ENCODE measurements at places on chromosomes 3 and 15. TPM values are rescaled to one million over a fixed set of nuclear protein-coding genes. Genes with fewer than 3 reads are reported as not detected.

Gene TRPM1
- not detected for total RNA-seq

DNA sequence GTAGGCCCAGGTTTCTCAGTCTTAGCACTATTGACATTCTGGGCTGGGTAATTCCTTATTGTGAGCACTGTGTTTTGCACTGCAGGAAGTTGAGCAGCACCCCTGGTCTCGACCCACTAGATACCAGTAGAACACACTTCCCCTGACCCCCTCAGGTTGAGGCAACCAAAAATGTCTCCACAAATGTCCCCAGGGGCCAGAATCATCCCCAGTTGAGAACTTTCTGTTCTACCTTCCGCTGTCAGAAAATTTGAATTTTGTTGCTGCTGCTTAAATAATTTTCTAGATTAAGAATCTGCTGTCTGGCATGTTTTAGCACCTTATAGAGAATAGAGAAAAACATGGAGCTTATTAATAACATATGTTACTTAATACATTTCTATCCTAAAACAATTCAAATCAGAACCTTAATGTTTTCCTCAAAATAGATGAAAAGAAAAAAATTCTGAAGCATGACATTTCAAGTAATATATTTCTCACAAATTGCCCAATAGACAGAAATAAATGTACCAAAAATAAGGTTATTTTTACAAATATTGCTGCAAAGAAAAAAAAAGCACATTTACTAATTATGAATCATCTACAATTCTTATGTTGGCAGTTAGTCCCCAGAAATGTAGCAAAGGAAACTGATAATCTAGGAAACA lies 13.2 kb upstream of the THRB start:
- peaks cover 9% of the 10 kb centered on the region for H3K4me1 ChIP-seq
- no peaks in the 10 kb centered on the region for H3K27me3 ChIP-seq
- no peak for DNase-seq
- H3K36me3 ChIP-seq = no peaks in the 10 kb centered on the region
- H3K4me3 ChIP-seq = no peak overlapping the region
- no peak overlapping the region for H3K27ac ChIP-seq

DNA sequence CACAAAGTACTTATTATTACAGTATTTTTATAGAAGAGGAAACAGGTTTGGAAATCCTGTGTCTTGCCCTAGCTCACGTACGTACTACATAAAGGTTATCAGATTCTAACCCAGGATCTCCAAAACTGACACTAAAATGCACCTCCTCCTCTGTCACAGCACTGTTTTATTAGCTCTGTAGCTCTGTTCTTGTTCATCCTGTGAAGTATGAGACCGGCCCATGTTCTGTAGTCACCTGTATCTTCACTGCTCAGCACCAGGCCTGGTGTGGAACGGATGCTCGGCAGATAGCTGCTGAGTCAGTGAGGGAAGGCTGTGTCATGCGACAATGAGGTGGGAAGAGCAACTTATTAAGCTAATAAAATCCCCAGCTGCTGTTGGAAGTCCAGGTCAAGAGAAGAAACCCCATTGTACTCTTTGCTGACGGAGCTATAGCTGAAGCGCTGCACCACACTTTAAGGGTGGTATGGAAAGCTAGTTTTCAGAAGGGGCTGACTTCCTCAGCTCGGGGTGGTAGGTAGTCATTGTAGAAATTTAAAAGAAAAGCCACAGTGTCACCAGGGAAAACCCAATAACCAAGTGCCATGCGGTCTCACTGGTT lies 22.8 kb downstream of the BCL2A1 start:
- peaks cover 8% of the 10 kb centered on the region for H3K27me3 ChIP-seq
- H3K4me1 ChIP-seq = no peaks in the 10 kb centered on the region
- no peaks in the 10 kb centered on the region for H3K36me3 ChIP-seq
- no peak overlapping the region for H3K27ac ChIP-seq
- no peak for DNase-seq

Gene CD276
- total RNA-seq = 39.1 TPM

GRCh38 chr3:36893826-36894225 lies 51.0 kb downstream of the TRANK1 start:
- H3K4me1 ChIP-seq = peaks cover 13% of the 10 kb centered on the region
- H3K36me3 ChIP-seq = peaks cover 33% of the 10 kb centered on the region
- no peak overlapping the region for H3K4me3 ChIP-seq
- DNase-seq = peak; percentile 50
- no peak overlapping the region for H3K27ac ChIP-seq

Gene GOLGA6D
- total RNA-seq = not detected

Gene MORC1
- not detected for total RNA-seq

Gene WDR93
- 0.17 TPM for total RNA-seq

DNA sequence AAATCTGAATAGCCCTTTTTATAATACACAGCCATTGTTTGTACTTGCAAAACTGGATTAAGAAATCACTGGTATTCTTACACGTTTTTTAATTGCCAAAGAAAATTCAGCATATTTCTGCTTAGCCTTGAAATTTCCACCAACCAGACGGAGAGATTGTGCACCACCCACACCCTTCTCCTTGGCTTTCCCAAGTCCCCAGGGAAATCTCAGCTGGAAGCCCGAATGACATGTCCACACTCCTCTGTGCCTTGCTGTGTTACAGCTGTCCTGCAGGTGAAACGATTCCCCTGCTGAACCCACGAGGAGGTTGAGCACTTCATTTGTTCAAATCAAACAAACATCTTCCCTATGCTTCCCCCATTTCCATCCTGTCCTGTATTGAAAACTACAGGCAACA lies 49.6 kb upstream of the PPARG start:
- peaks cover 13% of the 10 kb centered on the region for H3K4me1 ChIP-seq
- no peaks in the 10 kb centered on the region for H3K27me3 ChIP-seq
- DNase-seq = no peak
- H3K27ac ChIP-seq = no peak overlapping the region
- no peak overlapping the region for H3K4me3 ChIP-seq

DNA sequence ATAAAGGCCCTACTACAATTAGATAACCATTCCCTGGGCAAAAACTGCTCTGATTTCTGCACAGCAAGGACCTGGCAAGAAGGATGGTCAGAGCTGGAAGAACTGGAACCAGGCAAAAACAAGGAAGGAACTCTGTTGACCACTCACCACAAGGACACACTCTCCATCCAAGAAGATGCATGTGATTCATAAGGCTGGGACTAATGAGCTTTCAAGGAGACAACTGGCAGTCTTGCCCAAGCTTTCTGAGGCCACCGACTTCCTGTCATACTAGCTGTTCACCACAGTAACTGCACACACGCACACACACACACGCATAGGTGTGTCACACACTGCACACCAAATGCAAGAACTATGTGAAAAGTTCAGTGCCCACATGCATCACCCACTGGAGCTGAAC lies 256.6 kb downstream of the OCA2 start:
- no peak overlapping the region for H3K4me3 ChIP-seq
- H3K27ac ChIP-seq = no peak overlapping the region
- H3K4me1 ChIP-seq = no peaks in the 10 kb centered on the region
- peak; percentile 84 for DNase-seq
- no peaks in the 10 kb centered on the region for H3K27me3 ChIP-seq
- no peaks in the 10 kb centered on the region for H3K36me3 ChIP-seq

DNA sequence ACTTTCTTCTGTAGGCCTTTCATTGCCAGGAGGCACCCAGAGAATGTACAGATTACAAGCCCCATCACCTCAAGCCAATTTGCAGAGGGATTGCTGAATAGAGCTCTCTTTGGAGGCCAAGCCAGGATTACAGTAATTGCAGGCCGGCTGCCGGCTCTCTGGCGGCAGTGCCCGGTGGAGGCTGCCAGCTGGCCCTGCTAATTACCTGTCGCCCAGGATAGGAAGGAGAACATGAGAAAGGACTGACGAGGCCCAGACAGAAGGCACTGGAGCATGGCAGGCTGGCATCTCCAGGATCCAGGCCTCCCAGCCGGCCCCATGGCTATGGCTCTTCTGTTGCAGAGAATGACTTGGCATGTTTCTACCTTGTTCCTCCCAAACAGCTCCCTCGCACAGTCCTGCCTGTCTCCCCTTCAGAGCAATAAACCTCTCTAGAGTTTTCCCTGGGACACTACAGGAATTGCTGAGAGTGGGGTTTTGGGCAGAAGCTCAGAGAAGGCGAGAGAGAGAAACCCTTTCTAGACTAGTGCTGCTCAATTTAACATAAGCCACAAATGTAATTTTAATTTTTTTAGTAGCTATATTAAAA lies 273.6 kb upstream of the PROK2 start:
- H3K27me3 ChIP-seq = no peaks in the 10 kb centered on the region
- no peak overlapping the region for H3K27ac ChIP-seq
- peaks cover 20% of the 10 kb centered on the region for H3K4me1 ChIP-seq
- H3K36me3 ChIP-seq = no peaks in the 10 kb centered on the region
- no peak for DNase-seq

GRCh38 chr3:146883288-146883687 lies 278.1 kb upstream of the PLSCR5 start:
- DNase-seq = no peak
- no peaks in the 10 kb centered on the region for H3K36me3 ChIP-seq
- H3K27me3 ChIP-seq = no peaks in the 10 kb centered on the region
- H3K4me3 ChIP-seq = no peak overlapping the region
- no peak overlapping the region for H3K27ac ChIP-seq

GRCh38 chr3:124545891-124546290 lies 184.4 kb upstream of the UMPS start:
- no peak overlapping the region for H3K4me3 ChIP-seq
- no peaks in the 10 kb centered on the region for H3K4me1 ChIP-seq
- H3K36me3 ChIP-seq = no peaks in the 10 kb centered on the region
- no peaks in the 10 kb centered on the region for H3K27me3 ChIP-seq

Gene NT5DC2
- 83.9 TPM for total RNA-seq

GRCh38 chr3:143895805-143896204 lies 47.5 kb upstream of the SLC9A9 start:
- peaks cover 10% of the 10 kb centered on the region for H3K4me1 ChIP-seq
- no peaks in the 10 kb centered on the region for H3K36me3 ChIP-seq
- H3K27ac ChIP-seq = no peak overlapping the region
- H3K4me3 ChIP-seq = no peak overlapping the region
- no peaks in the 10 kb centered on the region for H3K27me3 ChIP-seq

DNA sequence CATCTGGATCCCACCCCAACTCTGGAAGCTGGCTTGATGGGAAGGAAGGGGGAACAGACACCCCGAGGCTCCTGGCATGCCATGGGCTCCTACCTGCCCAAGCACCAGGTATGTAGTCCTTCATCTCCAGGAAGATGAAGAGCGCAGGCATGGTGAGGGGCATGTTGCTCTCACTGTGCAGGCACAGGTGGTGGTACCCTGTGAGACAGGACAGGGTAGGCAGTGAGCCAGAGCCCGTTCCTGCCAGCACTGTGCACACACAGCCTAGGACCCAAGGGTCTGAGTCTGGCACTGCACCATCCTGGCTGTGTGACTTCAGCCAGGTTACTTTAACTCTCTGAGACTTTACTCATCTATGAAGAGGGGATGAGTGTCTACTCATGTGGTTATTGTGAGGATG lies 9.4 kb upstream of the ANKRD63 start:
- H3K36me3 ChIP-seq = no peaks in the 10 kb centered on the region
- H3K27me3 ChIP-seq = peaks cover 1% of the 10 kb centered on the region
- H3K4me3 ChIP-seq = no peak overlapping the region
- H3K27ac ChIP-seq = no peak overlapping the region

- H3K27ac ChIP-seq = no peak overlapping the region
- H3K27me3 ChIP-seq = no peaks in the 10 kb centered on the region
- H3K4me1 ChIP-seq = no peaks in the 10 kb centered on the region
- no peak for DNase-seq
Measured at GRCh38 chr3:153210146-153210545, 48.1 kb downstream of the RAP2B start.

DNA sequence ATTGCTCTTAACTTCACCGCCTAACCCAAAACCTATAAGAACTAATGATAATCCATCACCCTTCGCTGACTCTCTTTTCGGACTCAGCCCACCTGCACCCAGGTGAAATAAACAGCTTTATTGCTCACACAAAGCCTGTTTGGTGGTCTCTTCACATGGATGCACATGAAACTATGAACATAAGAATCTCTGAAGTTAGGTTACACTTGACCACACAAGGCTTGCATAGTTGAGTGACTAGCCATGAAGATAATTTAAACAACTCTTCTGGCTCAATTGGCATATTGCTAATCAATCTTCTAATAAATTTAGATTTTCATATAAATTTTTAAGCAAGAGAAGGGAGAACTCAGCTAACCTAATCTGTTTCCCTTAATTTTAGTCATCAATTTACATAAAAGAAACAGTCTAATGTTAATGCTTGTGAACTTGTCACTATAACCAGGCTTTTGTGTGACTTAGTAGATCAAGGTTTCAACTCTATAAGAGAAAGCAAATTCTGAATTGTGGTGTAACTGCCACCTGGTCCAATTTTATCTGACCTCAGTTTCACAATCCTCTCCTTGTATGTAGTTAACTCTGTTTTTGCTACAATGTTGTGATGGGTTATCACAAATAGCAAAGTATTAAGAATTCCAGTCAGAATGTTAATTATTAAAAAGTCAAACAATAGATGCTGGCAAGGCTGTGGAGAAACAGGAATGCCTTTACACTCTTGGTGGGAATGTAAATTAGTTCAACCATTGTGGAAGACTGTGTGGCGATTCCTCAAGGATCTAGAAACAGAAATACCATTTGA lies 82.0 kb downstream of the HHLA2 start:
- H3K36me3 ChIP-seq = no peaks in the 10 kb centered on the region
- no peaks in the 10 kb centered on the region for H3K4me1 ChIP-seq
- H3K4me3 ChIP-seq = no peak overlapping the region
- no peaks in the 10 kb centered on the region for H3K27me3 ChIP-seq

Gene STRC
- not detected for total RNA-seq

GRCh38 chr3:107373896-107374295 lies 3.3 kb upstream of the CCDC54 start:
- H3K4me3 ChIP-seq = no peak overlapping the region
- no peaks in the 10 kb centered on the region for H3K27me3 ChIP-seq
- no peak overlapping the region for H3K27ac ChIP-seq

Gene ADAMTS17
- total RNA-seq = 6.6 TPM

DNA sequence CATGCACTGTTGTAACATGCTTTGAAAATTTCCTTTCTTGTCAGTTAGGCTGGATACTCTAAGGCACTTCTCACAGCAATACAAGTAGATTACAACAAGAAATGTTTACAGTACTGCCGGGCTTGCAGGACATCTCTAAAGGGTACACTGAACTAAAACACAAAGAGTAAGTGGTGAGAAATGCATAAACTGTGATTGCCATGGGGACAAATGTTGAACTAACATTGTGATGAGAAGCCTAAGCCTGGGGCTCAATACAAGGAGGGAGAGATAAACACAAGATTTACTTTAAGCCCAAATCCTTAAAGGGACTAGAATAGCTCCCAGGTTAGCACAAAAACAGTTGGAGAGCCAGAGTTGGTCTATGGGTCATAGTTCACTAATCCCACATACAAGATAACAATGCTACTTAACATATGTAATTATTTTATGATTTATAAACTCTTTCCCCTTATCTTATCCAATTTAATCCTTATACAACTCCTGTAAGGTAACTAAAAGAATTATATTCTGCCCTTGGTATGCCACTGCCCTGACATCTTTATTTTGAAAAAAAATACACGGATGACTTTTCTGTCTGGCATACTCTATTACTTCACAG lies 126.9 kb downstream of the THRB start:
- H3K27ac ChIP-seq = peak overlapping the region; percentile 20
- no peaks in the 10 kb centered on the region for H3K27me3 ChIP-seq
- no peak overlapping the region for H3K4me3 ChIP-seq
- peaks cover 24% of the 10 kb centered on the region for H3K4me1 ChIP-seq

GRCh38 chr15:51580385-51580784 lies 42.2 kb downstream of the DMXL2 start:
- no peaks in the 10 kb centered on the region for H3K36me3 ChIP-seq
- no peak overlapping the region for H3K4me3 ChIP-seq
- peaks cover 23% of the 10 kb centered on the region for H3K4me1 ChIP-seq
- H3K27ac ChIP-seq = no peak overlapping the region
- no peak for DNase-seq

Gene MOBP
- total RNA-seq = not detected

Gene ST6GAL1
- total RNA-seq = 21.4 TPM

- H3K36me3 ChIP-seq = no peaks in the 10 kb centered on the region
- H3K27me3 ChIP-seq = no peaks in the 10 kb centered on the region
- no peak for DNase-seq
- no peak overlapping the region for H3K4me3 ChIP-seq
- H3K27ac ChIP-seq = no peak overlapping the region
Measured at GRCh38 chr3:146581080-146581601, 24.0 kb downstream of the PLSCR5 start.

All from esophagus muscularis mucosa (tissue), 4 donors.